Activated CD4-positive, alpha-beta T cell treated with anti-CD3 and anti-CD28 coated beads, Interleukin-2, amount 50 U/mL, for 1 hour (primary cell): ENCODE measurements at places on chromosomes 7 and 10.

- DNase-seq: no peak
These were observed 117.3 kb upstream of the ZNF438 start for GRCh38 chr10:31148951-31149350.

DNA sequence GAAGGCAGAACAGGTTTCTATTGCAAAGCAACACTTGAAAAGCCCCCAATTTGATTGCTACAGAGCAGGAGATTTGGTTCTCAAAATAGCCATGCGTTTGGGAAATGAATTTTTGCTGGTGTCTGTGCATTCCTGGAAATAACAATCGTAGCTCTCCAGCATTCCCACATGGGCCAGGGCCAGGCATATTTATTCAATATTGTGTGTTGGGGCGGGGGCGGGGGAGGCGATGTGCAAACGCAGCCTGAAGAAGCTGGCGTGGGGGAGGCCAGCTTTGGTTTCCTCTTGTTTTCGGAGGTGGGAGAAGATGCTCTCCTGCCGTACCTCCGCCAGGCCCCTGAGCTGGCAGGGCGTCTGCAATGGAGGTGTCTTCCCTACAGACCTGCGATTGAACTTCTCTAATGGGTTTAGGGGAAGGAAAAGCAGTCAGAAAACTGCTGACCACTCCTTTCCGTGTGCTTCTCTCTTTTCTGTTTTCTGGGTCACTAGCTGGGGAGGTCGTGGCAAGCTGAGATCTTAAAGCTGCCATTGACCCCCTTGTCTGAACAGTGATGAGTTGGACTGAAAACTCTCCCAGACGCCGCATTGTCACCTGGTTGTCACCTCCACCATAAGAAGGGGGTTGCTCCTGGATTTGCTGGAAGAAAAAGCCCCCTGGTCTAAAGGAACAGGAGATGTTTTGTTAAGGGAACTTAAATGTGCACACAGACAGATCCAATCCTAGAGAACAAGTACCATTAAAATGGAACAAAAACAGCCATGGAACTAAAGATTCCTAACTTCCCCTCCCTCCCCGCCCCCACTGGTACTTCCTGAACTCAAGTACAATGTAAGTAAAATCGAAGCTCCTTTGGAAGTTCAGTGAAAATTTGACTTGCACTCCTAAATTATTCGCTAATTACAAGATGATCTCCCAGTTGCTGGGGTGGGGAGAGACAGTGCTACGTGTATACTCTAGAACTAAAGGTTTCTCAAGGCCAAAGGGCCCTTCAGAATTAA is 56.4 kb upstream of the HABP2 start:
- no peak for DNase-seq

GRCh38 chr7:135129579-135129978 is 18.3 kb upstream of the TMEM140 start:
- DNase-seq: no peak

DNA sequence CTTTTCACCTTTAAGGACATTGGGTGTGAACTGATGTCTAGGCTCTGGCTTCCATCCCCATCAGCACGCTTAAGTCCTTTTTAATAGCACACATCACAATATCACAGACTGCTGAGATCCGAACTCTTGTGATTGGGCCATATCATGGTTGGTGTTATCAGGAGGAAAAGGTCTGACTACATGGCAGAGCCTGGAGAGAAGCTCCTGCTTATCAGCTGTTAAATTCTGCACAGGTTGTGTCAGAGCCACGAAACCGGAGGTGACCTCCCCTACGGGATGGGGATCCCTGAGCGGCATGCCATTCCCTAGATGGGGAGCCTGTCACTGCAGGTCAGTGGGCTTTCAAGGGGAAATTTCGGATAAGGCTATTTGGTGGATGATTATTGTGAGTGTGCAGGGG is 182.4 kb downstream of the INHBA start:
- no peak for DNase-seq

DNA sequence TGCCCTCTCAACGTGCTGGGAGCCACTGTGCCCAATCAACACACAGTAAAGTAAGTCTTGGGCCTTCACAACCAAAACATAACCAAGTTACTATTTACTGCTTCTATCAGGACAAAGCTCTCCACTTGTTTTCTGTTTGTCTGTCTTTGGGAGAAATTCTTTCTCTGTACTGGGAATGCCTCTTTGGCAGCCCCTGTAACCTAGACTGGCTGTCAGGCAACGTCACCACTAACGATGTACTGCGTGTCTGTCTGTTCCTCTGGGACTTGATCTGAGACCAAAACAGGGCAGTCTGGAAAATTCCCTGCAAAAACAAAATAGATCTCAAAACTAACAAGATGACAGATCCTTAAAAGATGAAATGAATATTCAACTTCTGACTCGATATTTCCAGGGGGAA is 113.0 kb downstream of the SMURF1 start:
- DNase-seq: no peak

GRCh38 chr10:23019633-23020032 is 75.7 kb upstream of the MSRB2 start:
- DNase-seq: no peak

- DNase-seq: no peak
These were observed 42.2 kb upstream of the NEUROD6 start for GRCh38 chr7:31382722-31383121.

DNA sequence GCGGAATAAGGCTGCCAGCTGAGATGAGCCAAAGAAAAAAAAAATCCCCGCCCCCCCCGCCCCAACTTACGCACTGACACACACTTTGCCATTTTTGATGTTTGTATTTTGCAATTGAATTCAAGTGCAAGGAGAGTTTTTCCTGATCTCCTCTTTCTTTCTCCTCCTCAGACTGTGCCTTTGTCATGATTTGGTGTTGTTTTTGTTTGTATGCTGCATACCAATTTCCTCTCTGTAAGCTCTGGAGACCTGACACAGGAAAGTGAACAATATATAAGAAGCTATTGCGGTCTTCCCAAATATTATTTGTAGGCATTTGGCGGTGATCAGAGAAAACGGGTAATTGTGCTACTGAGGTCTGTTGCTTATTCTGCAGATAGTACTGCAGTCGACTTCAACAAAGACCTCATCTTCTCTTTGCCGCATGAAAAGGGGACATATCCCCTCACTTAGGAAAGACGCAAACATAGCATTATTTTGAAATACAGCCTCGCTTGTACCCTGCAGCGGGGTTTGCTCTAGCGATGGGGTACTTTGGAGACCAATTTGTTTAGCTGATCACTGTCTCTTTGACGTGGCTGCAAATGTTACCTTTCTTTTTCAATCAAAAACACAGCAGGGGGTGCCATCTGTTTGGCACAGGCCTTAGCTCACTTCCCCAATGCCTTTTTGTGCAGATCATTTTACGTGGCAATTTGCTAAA is 206.6 kb downstream of the SKAP2 start:
- DNase-seq: no peak

DNA sequence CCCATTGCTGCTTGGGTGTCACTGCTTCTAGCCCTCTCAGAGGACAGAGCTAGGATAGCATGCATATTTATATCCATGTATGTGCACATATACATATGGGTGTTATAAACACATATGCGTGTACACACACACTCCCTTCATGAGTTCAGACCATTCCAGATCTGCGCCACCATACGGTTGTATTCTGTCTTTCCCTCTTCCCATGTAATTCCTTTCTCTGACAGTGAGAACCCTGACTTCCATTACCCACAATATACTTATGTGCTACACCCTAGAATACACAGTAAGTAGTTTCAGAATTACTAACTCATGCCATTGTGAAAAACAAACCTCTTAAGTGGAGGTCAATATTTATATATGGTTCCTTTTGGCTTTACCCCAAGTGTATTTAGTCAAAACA is 116.6 kb upstream of the SAMD8 start:
- no peak for DNase-seq

DNA sequence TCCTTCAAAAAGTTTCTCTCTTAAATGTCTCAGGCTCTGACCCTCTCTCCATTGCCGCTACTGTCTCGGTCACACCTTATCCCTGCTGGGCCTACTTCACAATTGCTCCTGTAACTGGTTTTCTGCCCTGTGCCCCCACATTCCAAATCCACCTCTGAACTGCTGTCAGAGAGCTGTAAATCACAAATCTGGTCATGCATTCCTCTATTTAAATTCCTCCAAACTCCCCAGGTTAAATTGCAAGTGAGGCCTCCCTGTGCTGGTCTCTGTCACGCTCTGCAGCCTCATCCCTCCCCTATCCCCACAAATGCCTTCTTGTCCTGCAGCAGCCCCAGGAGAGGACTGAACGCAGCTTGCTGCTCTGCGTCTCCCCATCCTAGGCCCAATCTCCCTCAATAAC is 40.4 kb upstream of the CDCA7L start:
- no peak for DNase-seq

GRCh38 chr7:2573761-2574160 is 15.0 kb downstream of the IQCE start:
- no peak for DNase-seq

GRCh38 chr10:79475877-79476276 is 30.5 kb upstream of the ZCCHC24 start:
- no peak for DNase-seq

- DNase-seq: no peak
These were observed 12.5 kb upstream of the TMEM72 start for GRCh38 chr10:44898665-44899064.

- no peak for DNase-seq
These were observed 436.8 kb downstream of the RPS24 start for GRCh38 chr10:78470267-78471103.

GRCh38 chr7:44964831-44965440 is 13.9 kb downstream of the MYO1G start:
- DNase-seq: no peak

DNA sequence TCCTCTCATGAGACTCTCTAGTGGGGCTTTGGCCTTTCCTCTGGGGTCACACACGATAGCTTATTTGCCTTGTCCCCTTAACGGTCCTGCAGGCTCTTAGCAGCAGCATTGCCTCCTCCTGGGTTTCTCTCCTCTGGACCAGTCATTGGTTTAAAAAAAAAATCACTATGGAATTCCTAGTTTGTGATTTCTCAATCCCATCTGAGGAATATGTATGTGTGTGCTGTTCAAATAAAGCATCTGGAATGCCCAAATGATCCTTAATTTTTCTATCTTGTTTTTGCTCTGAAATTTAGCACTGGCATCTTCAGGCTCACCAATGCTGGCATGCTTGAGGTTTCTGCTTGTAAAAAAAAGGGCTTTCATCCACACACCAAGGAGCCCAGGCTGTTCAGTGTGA is 30.5 kb downstream of the ACTA2 start:
- DNase-seq: no peak

DNA sequence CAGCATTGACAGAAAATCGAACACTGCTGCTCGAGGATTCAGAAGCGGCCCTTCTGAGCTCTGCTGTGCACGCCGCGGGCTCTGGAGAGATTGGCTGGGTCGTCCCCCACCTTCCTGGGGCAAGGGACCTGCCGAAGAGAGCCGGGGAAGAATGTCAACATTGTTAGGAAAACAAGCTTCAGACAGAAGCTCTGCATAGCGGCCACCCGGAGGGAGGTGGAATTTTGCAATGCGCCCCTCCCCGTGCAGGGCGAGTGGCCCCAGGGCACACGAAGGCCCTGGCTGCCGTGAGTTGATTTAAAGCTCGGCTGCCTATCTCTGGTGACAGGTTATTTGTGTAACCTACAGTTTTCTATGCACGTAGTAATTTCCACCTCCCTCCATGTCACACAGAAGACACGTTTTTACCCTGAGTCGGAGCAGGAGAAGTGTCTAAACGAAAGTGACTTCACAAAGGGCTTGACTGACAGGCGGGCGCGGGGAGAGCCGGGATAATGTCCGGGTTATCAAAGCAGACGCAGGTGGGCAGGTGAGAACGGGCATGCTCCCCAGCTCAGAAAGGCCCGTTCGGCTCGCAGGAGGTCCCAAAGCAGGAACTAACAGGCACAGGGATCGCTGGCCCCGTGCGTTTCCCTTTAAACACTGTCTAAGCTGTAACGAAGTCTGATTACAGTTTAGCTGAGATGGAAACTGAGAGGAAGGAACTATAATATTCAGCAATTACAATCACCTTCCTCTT is 84.6 kb downstream of the PDGFA start:
- no peak for DNase-seq

DNA sequence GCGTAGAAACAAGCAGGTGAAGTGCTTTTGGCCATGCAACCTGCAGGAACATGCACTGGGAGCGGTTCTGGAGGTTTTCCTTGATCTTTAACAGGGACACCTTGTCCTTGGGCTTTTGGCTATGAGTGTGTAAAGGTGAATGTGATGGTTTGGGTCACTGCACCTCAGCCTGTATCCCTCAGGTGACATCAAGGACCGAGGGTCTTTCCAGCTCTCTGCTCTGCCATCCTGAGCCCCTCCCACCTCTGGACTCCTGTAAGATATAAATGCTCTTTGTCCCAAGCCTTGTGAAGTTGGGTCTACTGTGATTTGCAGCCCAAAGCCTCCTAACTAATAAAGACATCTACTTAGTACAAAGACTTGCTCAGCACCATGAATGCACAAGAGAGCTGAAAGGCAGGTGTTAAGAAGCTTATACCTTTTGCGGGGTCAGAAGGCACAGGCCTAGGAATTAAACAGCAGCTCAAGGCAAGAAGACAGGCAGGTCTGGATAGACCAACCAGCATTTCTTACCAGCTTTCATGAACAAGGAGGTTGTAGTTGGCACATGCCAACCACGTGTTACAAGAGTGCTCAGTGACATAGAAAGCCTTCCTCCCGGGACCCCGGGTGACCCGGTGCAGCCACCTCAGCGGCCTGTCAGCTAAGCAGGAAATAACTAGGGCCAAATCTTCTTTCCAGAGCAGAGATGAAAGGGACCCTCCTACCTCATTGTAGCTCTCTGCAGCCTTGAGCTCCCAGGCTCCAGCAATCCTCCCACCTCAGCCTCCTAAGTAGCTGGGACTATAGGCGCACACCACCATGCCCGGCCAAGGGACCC is 89.9 kb downstream of the CARD11 start:
- no peak for DNase-seq

- no peak for DNase-seq
These were observed 154.0 kb upstream of the FOXK1 start for GRCh38 chr7:4527988-4528636.

DNA sequence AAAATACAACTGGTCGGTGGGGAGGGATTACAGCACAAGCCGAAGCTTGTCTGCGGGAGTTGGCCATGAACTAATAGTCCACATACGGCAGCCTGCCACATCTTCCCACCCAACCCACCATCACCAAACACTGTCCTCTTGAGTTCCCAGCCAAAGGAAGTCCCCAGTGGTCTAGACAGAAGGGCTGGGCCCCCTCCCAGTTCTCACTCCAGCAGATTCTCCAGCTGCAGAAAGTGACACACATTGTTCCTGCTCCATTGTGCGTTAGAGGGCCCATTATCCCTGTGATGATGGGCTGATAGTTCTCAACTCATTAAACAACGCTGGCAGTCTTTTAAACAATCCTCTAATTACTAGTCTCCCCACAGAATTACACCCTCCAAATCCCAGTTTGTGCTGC is 148.0 kb downstream of the FGFR2 start:
- DNase-seq: no peak
